Inflammatory macrophage treated with lipopolysaccharide for 4 hours (primary cell): ENCODE measurements at places on chromosomes 16 and 17.

- no peak for DNase-seq
These were observed 6.0 kb downstream of the ERBB2 start for GRCh38 chr17:39705786-39706348.

- DNase-seq = peak; percentile 52
These were observed 20.5 kb downstream of the DEXI start for GRCh38 chr16:10921536-10922327.

GRCh38 chr17:10055262-10055975 lies 143.0 kb downstream of the GAS7 start:
- DNase-seq = no peak

DNA sequence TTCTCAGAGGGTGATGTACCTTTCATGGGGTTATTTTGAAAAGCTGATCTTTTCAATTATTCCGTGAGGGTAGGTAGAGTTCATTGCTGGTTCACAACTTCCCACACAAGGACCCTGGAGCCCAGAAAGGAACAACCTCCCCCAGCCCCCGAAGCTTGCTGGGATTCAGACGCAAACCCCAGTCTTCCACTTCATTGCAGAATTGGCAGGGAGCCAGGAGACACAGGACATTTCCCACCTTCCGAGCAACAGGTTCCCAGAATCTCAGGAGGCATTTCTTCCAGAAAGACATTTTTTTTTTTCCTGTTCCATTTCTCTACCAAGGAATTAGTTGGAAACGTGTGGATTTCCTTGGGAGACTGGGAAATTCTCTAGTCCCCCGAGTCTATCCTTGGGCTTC lies 106.1 kb downstream of the GP2 start:
- no peak for DNase-seq

GRCh38 chr17:18225642-18226283 lies 328 bp downstream of the LLGL1 start:
- DNase-seq = no peak

GRCh38 chr17:10107316-10108165 lies 90.9 kb downstream of the GAS7 start:
- no peak for DNase-seq

DNA sequence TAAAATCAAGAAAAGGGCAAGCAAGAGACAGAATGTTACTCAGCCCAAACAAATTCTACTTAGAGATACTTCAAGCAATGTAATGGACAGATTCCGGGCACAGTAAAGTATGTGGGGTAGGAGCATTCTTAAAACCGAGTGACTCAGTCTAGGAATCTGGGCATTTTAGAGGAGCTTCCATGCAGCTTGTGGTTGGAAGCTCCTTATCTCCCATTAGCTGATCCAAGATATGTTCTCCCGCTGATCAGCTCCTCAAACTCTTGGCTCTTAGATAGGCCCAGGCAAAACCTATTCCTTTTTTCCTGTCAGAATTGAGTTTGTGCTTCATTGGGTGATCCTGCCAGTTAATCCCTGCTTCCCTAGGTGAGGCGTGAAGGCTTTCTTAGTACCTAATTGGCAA lies 303.3 kb downstream of the CEP112 start:
- no peak for DNase-seq

GRCh38 chr16:24988593-24989338 lies 26.4 kb downstream of the ARHGAP17 start:
- DNase-seq = no peak

DNA sequence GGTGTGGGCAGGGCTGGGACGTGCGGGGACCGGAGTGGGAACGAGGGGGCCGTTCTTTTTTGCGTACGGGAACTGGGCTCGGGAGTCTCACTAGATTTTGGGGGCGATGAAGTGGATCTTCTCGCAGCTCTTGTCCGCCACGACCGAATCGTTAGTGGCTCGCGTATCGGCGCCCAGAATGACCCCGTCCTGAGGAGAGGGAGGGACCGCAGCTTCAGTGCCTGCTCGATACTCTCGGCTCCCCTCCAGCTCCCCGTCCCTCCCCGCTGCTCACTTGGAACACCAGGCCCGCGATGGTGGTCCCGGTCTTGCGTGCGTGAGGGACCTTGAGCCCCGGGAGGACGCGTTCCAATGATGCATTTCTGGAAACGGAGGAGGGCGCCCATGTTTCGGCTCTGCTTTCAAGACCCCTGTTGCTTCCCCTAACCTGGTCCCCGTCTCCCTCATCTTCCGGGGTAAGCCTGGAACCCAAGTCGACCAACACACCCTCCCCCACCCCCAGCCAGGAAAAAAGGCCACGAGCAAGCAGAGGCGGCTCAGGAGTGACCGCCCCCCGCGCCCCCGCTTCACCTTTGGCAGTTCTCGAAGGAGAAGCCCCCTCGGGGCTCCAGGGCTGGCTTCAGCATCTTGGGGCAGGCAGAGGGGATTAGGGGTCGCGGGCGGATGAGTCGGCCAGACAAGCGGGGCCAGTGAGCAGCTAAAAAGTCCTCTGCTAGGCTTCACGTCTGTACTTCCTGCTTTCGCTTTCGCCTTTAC lies at the start of gene PSMB10:
PSMB10 (minus strand) TSS at position 727 of the 756 bp plus-strand sequence; CDS start at position 626, 101 bp downstream.
- no peak for DNase-seq

DNA sequence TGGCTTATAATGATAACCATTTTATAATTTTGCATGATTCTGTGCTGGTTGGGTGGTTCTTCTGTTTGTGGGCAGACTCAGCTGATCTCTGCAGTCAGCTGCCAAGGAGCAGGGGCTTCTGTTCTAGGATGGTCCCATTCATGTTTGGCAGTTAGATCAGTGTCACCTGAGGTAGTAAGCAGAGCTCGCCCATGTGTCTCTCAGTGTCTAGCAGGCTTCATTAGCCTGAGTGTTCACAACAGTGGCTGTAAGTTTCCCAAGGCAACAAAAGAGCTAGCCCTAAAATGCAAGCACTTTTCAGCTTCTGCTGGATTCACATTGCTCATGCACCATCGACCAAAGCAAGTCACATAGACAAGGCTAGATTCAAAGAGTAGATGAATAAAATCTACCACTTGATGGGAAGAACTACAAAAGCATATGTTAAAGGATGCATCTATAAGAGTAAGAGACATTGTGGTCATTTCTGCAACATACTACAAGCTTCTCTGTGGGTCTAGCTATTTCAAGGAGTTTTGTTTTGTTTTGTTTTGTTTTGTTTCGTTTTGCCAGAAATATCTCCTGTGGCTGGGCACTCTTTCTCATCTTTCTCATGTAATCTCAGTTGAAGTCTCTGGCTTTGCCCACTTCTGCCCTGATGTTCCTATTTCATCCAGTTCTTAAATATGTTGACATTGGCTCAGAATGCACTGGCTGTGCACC lies 180.8 kb downstream of the HS3ST4 start:
- DNase-seq = no peak

DNA sequence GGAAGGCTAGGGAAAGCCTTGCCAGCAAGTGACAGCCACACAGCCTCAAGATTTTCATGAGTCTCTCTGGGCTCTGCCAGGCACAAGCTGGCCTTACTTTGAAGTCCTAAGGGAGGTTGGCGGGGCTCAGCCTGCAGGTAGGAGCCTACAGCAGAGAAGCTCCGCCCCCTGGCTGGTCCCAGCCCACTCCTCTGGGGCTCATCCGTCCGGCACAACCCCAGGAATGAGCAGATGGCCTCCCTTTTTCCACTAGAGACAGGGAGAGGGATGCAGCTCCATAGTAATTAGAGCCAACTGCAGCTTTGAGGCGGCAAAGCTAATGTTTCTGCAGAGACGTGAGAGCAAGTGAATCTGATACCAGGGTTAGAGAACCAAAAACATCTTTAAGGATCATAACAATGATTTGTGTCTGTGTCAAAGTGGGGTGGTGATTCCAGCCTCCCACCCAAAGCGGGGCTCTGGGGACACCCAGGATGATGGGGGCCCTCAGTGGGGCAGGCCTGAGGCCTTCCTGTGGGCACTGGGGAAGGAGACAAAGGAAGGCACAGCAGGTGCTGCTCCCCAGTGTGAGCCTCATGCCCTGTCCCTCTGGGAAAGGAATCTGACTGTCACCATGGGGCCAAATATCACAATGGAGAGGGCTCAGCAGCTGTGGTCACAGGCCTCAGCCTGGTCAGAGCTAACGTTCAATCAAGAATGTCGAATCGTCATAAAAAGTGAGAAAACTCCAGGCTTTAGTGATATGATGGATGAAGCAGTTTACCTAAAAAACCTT lies 61.5 kb downstream of the RBFOX3 start:
- DNase-seq = no peak

- DNase-seq = peak; percentile 42
These were observed 1.0 kb upstream of the NLRC5 start for GRCh38 chr16:56988161-56988947.

- DNase-seq = no peak
These were observed 2.1 kb downstream of the HSF4 start for GRCh38 chr16:67166598-67167168.

DNA sequence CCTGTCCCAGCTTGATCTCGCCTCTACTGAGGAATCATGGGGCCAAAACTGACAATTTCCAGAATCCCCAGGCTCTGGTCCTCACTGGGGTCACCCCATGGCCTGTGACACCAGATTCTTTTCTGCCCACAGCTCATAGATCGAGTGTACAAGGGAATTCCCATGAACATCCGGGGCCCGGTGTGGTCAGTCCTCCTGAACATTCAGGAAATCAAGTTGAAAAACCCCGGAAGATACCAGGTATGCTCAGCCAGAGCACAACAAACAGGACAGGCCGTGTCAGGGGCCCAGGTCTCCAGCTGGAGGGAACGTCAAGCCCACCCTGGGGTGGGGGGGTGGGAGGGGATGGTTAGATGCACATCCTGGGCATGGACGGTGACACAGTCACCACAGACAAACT lies 17.5 kb downstream of the USP6 start:
- no peak for DNase-seq

- DNase-seq = no peak
These were observed 140.6 kb upstream of the SOX9 start for GRCh38 chr17:71980171-71980570.

- peak; percentile 12 for DNase-seq
These were observed 949 bp upstream of the GSPT1 start for GRCh38 chr16:11916524-11917285.

DNA sequence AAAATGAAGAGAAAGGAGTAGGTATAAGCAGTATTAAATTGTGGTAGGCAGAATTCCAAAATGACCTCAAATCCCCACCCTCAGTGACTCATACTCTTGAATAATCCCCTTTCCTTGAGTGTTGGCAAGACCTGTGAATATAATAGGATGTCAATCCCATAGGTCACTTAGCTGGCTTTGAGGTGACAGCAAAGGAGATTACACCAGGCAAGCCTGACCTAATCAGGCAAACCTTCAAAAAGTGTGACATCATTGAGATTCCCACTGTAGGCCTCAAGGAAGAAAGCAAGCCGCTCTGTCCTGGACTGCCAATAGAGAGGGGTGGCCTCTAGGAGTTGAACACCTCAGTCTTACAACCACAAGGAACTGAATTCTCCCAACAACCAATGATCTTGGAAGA lies 535.2 kb downstream of the RBFOX1 start:
- no peak for DNase-seq

GRCh38 chr17:3818786-3819185 lies 17.8 kb upstream of the ITGAE start:
- no peak for DNase-seq

- DNase-seq = peak; percentile 11
These were observed 1.4 kb downstream of the THUMPD1 start for GRCh38 chr16:20740007-20740883.

DNA sequence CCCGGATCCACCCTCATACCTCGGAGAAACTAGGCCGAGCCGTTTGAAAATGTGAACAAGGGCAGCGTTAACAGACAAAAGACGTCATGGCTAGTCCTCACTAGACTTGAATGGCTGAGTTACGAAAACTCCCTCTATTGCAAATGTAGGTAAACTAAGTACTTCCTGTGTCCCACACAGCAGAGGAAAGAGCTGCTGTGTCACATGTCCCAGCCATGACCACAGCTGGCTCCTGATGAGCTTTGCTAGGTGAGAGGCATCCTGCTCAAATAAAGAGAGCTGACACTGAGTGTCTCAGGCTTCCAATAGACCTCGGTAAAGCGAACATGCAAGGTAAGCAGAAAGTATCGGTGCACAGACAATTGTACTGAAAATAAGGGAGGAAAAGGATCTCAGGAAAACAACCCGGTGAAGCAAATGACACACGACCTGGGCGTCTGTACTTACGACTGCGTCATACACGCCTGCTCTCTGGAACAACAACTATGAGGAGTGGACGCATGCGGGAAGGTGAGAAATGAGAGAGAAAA lies 26.0 kb downstream of the TMEM204 start:
- no peak for DNase-seq

DNA sequence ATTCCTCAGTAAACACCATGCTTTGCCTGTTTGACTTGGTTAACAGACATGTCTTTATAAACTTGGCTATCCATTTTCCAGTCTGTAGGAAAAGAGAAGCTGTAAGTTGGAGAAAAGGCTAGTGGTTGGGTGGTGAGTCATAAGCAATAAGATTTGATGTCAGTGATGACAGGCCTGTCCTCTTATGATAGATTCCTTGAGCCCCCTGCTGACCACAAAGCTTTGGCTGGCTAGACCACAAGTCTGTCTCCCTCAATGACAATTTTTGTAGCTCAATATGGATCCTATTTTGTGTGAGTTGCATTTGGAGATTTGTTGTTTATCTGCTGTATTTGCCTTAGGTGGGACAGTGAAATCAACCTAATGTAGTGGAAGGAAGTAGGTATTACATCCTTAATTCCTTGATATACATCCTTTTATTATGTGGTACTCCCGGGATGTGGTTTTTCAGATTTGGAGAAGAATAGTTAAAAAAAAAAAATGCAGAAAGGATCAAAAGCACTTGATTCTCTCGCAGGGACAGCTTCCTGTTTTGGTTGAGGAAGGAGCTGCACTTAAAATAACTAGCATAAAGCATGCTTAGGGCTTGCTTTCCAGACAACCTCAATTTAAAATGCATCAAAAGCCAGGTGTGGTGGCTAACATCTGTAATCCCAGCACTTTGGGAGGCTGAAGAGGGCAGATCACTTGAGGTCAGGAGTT lies 67.4 kb downstream of the SIAH1 start:
- DNase-seq = peak; percentile 84

- DNase-seq = no peak
These were observed 2.4 kb downstream of the TUFM start for GRCh38 chr16:28843766-28844165.

DNA sequence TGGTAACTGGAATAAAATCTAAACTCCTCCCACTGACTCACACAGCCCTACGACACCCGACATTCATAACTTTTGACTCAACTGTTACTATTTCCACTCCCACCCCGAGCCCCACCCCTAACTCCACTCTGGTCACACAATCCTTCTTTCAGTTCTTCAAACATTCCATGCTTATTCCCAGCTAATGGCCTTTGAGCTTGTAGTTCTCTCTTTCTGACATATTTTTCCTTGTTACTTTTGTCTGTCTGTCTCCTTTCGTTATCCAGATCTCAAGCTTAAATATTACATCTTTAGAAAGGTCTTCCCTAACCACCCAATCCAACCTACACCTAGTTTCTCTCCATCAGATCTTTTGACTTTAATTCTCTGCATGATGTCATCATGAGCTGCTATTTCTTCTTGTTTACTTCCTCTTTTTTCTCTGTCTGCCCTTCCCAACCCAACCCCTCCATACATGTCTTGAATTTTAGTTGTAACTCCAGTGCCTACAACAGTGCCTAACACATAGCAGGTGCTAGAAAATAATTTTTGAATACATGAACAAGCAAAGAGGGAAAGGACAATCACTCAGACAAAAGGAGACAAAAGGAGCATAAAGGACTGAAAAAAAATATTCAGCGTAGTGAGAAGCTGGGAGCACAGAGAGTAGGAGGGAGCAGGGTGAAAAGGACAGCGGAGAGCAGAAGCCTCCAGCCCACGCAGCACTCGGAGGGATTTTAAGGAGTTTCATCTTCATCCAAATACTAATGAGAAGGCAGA lies 65.2 kb upstream of the SMIM36 start:
- peak; percentile 85 for DNase-seq
